GOT3 (cell line): ENCODE measurements at places on chromosomes 2 and 18.

- no peak for DNase-seq
These were observed 6.5 kb downstream of the ALKAL2 start for GRCh38 chr2:281381-281780.

- no peak for DNase-seq
These were observed 23.0 kb downstream of the ARHGAP15 start for GRCh38 chr2:143152219-143152618.

GRCh38 chr2:67790622-67791021 lies 272.2 kb downstream of the C1D start:
- no peak for DNase-seq

- no peak for DNase-seq
These were observed 198.9 kb downstream of the HDAC4 start for GRCh38 chr2:239201884-239202283.

- no peak for DNase-seq
These were observed 7.2 kb upstream of the ANKRD29 start for GRCh38 chr18:23669804-23670405.

GRCh38 chr2:195509551-195509950 lies 147.5 kb upstream of the SLC39A10 start:
- no peak for DNase-seq

DNA sequence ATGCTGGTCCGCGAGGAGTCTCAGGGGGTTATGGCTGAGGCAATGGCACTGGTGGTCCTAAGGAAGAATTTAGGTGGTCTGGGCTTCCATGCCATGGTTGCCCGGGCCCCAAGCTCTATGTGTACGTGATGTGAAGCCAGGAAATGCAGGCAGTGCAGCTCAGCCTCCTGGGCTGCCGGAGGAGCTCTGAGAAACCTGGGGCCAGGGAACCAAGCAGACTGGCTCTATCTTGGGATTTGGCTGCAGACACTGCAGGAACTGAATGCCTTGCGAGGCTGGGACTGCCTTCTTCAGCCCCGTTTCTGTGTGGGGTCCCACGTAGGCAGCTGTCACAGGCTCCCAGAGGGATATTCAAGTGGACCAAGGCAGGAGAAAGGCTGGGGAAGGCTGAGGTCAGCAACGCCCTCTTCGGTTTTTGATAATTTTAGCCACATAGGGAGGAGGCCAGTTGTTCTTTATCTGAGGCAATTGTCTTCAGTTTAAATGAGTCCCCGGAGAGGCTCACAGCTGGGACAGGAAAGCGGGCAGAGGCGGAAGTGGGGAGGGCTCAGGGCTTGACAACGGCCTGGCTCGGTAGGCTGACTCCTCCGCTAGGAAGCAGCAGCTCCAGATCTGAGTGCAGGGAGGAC lies 77.7 kb downstream of the RHOB start:
- no peak for DNase-seq

- DNase-seq = no peak
These were observed 332.2 kb upstream of the TANK start for GRCh38 chr2:160828076-160828475.

DNA sequence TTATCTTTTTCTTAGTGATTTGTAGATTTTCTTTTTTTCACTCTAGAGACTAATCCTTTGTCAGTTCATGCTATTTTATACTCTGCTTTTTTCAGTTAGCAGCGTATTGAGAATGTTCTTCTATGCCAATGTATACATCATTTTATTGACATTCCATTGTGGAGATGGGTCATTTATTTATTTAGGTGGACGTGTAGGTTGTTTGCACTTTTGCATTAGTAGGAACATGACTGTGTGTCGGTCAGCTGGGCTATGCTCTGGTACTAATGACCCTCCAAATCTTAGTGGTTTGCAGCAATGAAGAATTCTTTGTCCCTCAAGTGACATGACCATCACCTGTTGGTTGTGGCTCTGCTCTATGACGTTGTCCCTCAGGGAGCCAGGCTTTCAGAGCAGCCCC lies 33.6 kb downstream of the HPCAL1 start:
- DNase-seq = no peak

DNA sequence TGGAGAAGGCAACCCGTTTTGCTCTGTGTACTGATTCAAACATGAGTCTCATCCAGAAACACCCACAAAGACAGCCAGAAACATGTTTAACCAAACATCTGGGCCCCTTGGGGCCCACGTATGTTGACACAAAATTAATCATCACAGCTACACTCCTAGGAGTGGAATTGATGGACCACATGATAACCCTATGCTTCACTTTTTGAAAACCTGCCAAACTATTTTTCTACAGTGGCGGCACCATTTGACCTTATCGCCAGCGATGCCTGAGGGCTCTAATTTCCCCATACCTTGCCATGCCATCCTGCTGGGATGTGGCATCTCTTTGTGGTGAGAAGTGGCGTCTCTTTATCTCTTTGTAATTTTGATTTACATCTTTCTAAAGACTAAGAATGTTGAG lies 38.5 kb downstream of the PSMG2 start:
- DNase-seq = no peak

- no peak for DNase-seq
These were observed 141.4 kb upstream of the SERTAD2 start for GRCh38 chr2:64795024-64795592.

GRCh38 chr2:216081012-216081411 lies 597 bp downstream of the PECR start:
- no peak for DNase-seq

GRCh38 chr2:32847734-32848133 lies 99.0 kb upstream of the LTBP1 start:
- no peak for DNase-seq

DNA sequence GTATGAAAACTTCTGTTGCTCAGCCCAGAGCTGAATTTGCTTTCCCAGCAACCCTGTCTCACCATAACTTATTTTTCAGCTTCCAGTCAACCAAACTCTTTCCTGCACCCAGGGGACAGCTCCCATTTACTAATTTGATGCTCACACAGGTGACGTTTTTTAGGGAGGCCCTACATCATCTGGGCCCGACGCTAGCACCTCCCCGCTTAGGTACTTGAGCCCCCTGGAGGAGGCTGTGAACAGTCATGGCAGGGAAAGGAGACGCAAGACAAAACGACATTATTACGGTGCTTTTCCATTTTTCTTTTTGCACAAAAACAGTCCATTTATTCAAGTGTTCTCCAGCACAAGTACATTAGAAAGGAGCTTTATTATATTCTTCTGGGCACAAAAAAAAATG lies 59.2 kb upstream of the POMC start:
- DNase-seq = no peak

GRCh38 chr2:8847400-8847799 lies 10.0 kb upstream of the KIDINS220 start:
- no peak for DNase-seq

DNA sequence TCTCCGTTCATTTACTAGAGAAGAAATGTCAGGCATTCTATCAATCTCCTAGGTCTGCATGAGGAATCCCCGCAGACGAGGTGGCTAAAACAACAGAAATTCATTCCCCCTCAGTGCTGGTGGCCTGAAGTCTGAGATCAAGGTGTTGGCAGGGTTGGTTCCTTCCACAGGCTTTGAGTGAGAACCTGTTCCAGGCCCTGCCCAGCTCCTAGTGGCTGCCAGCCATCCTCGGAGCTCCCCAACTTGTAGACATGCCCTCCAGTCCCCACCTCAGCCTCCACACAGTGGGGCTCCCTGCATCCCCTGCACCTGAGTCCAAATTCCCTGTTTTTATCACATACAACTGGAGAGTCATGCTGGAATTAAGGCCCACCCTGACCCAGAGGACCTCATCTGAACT lies 145.3 kb upstream of the ALKAL2 start:
- no peak for DNase-seq

GRCh38 chr2:26671691-26672090 lies 20.8 kb upstream of the KCNK3 start:
- no peak for DNase-seq

GRCh38 chr2:85433511-85434089 lies 15.1 kb downstream of the SH2D6 start:
- peak; percentile 21 for DNase-seq

GRCh38 chr2:241864850-241865213 lies 4.7 kb upstream of the RTP5 start:
- no peak for DNase-seq

- no peak for DNase-seq
These were observed 4.6 kb upstream of the PDK1 start for GRCh38 chr2:172551271-172551670.

DNA sequence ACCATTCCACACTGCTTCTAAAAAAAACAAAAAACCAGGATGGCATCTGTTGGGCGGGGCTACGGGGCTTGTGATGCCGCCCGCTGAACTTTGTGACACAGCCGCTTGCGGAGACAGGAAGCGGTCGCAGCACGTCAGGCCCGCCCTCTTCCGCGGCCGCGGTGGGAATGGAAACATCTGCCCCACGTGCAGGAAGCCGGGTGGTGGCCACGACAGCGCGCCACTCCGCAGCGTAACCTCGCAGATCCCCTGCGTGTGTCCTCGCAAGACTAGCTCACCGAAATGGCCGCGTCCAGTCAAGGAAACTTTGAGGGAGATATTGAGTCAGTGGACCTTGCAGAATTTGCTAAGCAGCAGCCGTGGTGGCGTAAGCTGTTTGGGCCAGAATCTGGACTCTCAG lies 168.5 kb downstream of the SUCLG1 start:
- no peak for DNase-seq

DNA sequence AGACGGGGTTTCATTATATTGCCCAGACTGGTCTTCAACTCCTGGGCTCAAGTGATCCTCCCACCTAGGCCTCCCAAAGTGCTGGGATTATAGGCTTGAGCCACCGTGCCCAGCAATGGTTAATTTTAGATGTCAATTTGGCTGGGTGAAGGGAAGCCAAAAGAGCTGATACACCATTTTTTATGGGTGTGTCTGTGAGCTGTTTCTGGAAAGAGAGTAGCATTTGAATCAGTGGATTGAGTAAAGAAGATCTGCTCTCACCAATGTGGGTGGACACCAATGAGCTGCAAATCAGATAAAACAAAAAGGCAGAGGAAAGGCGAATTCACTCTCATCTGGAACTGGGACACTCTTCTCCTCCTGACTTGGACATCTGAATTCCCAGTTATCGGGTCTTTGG lies 16.1 kb upstream of the TAF4B start:
- no peak for DNase-seq

GRCh38 chr2:73931531-73932500 lies 5.1 kb downstream of the DGUOK start:
- DNase-seq = no peak

GRCh38 chr2:117985092-117985491 lies 28.8 kb downstream of the CCDC93 start:
- DNase-seq = no peak

GRCh38 chr2:70981866-70982810 lies 3.7 kb downstream of the ANKRD53 start:
- no peak for DNase-seq

GRCh38 chr2:223626716-223627115 lies 24.6 kb upstream of the SCG2 start:
- no peak for DNase-seq
